ENCODE measurements at places on chromosomes 16 and 17.

- DNase-seq = no peak
These were observed 8.1 kb downstream of the NDE1 start for GRCh38 chr16:15658149-15658548.

DNA sequence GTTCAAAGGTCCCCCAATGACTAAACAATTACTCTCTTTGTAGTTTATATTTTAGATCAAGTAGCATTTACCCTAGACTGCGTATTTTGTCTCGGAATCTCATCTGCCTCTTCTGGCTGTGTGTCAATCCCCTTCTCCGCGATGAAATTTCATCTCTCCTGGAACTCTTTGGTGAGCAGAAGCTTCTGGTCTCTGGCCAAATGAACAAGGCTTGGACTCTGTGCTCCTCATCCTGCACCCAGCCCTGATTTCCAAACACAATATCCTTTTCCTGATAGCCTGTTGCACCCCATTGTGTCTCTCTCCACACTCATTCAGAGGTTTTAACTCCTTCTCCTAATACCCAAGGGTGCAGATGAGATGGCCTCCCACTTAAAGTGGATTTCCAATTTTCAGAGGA is 609.4 kb upstream of the CDH5 start:
- no peak for DNase-seq

DNA sequence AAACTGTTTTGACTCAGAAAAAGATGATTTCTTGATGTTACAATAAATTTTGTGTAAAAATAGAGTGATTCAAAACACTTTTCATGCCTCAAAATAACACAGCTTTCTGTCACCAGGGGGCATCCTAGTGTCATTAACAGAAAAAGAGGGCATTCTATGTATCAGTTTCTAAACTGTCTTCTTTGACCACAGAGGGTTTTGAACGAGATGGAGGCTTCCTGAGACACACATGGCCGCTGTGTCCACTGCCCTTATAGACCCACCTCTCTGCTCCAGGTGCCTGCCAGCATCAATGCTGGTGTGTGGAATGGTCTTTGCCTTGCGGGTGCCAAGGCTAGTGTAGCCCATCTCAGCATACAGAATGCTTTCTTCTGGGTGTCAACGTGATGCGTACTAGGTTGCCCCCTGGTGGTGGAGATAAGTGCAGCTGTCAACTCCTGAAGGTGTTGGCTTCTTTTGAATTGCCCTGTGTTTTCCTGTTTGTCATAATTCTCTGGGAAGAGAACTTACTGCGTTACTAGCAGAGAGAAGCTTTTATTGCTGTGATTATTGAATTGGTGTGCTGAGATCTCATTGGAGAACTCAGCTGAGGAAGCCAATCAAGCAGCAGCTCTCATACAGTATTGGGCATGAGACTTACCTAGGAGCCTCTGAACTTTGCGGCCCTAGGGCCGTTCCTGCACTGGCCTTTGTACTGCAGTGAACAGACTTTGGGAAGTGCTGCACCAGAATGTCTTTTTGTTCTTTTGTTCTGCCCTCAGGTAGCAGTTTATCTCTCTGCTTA is 38.6 kb downstream of the USP10 start:
- DNase-seq = peak; percentile 62

- peak; percentile 38 for DNase-seq
These were observed 4.5 kb downstream of the TRPV2 start for GRCh38 chr17:16419929-16420271.

GRCh38 chr16:9322769-9323168 is 231.3 kb downstream of the HAPSTR1 start:
- no peak for DNase-seq

DNA sequence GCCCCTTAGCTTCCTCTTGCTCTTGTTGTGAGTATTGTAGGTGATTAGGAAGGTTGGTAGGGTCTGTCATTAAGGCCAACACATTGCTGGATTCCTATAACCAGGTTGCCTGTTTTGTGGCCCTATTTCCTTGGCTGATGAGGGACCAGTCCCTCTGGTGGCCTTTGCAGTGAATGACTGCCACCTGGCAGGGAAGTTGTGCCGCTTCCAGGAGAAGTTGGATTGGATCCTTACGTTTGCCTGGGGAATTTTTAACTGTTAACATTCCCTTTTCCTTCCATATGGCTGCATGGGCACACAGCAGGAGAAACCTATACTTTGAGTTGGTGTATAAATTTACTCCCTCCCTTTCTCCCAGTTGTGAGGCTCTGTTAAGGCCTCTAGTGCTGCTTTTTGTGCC is 32.4 kb downstream of the LCMT1 start:
- no peak for DNase-seq

Data from T-helper 17 cell (primary cell).